ENCODE measurements at places on chromosomes 7 and 10.

GRCh38 chr7:117836-118614, 74.3 kb upstream of the FAM20C start:
- no peak for DNase-seq

DNA sequence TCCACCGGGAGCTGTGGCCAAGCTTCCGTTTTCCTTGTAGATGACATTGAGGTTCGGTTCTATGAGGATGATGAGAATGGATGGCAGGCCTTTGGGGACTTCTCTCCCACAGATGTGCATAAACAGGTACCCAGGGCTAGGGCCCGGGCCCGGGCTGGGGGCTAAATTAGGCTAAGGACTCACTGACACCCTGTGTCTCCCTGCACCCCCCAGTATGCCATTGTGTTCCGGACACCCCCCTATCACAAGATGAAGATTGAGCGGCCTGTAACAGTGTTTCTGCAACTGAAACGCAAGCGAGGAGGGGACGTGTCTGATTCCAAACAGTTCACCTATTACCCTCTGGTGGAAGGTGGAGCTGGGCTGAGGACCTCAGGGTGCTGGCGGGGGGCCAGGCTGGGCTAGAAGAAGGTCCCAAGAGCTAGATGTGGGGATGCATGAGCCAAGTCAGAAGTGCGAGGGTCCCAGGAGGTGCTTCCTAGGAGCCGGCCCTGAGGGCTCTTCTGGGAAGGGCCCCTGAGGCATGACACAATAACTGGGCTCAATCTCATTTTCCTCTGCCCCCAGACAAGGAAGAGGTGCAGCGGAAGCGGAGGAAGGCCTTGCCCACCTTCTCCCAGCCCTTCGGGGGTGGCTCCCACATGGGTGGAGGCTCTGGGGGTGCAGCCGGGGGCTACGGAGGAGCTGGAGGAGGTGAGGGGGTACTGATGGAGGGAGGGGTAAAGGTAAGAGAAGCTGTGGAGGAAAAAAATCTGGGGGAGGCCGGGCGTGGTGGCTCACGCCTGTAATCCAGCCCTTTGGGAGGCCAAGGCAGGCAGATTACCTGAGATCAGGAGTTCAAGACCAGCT, 2.9 kb downstream of the NFKB2 start:
- DNase-seq, result peak; percentile 33

- no peak for DNase-seq
These were observed 37.9 kb upstream of the PSMG3 start for GRCh38 chr7:1607696-1608095.

DNA sequence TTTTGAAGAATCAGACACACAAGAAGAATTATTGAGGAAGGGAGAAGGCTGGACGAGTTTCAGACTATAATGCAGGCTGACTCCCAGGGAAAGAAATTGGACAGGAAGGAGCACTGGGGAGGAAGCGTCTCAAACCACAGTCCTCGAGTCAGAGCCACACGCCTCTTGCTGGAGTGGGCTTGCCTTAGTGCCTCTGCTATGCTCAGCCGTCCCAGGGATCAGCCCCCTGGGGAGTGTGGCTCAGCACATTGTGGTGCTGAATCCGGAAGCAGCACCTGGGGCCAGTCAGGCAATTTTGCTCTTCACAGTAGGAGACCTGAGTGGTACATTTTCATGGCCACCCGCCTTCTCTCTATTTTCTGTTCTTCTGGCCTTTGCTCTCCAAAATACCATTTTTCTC, 67.4 kb upstream of the SLC35G1 start:
- DNase-seq, result no peak

DNA sequence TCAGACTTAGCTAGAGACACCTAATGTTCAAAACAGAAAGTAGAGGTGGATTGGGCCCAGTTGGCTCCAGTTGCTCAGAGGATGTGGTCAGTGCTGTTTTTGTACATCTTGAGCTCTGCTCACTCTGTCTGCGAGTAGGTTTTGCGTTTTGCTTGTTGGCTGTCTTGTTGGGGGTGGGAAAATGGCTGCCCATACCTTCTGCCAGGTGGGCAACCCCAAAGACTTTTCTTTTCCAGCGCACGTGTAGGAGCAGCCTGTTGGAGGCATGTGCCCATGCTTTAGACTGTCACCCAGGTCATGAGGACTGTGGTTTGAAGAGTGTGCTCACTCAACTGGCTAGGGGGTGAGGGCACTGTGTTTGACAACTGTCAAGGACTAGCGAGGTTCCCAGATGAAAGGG, 73.9 kb downstream of the KAT6B start:
- no peak for DNase-seq

DNA sequence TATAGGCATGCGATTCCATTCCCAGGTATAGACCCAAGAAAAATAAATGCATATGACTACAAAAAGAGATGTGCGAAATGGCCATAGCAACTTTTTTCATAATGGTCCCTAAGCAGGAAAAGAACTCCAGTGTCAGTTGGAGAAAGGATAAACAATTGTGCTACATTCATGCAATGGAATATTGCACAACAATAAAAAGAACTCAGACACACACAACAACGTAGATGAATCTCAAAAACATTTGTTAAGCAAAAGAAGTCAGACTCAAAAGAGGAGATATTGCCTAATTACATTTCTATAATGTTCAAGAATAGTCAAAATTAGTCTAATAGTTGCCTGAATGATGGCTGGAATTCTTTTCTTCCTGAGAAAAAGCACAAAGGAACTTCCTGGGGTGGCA, 141.1 kb upstream of the GLI3 start:
- no peak for DNase-seq

DNA sequence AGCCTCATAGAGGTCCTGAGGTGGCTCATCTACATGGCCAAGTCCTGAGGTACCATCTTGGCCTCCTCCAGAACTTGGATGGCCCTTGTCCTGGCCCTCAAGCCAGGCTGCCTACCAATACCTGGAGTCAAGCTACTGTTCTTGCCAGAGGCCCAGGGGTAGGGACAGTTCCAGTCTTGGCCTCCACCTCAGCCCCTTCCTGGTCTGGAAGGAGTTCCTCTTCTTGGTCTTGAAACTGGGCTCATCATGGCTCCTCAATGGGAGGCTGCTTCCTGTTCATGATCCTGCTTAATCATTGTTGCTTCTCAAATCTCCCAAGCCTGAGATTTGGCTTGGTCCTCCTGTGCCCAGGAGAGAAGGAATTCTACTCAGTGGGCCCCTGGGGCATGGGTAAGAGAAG, 3.9 kb downstream of the HPS6 start:
- no peak for DNase-seq

DNA sequence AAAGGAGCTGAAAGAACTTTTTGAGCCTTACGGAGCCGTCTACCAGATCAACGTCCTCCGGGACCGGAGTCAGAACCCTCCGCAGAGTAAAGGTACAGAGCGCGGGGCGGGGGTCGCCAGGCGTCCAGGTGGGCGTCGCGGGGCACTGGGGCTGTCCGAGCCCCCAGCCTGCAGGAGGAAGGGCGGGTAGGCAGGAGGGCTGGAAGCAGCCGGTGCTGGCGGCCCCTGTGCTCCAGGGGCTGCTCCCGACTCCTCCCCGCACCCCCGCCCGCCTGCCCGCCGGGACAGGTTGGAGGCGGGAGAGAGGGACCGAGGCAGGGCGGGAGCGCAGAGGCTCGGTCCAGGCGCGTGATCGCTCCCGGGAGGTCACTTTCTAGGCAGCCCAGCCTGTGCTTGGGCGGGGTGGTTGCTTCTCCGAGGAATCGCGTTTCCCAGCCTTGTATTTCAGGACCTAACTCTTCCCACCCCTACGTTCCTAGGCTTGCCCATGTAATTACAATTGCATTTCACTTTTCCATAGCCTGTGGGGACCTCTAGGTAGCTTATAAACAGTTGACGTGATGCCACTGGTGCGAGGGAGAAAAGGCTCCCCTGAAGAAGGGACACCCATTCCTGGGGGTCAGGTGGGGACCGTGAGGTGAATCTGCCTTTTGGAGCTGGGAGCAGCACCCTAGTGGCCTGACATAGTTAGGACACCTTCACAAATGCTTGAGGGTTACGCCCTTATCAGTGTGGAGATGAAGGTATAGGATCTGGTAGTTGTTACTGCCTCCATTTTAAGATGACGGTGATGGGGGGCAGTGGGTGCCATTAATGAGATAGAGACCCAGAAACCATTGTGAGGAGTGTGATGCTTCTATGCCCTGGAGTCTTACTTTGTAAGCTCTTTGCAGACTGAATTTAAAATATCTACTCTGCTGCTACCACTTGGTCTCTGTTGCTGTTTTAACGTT, 148.2 kb downstream of the CELF2 start:
- DNase-seq, result peak; percentile 55

- no peak for DNase-seq
These were observed 82.4 kb upstream of the LRRTM3 start for GRCh38 chr10:66843396-66843795.

DNA sequence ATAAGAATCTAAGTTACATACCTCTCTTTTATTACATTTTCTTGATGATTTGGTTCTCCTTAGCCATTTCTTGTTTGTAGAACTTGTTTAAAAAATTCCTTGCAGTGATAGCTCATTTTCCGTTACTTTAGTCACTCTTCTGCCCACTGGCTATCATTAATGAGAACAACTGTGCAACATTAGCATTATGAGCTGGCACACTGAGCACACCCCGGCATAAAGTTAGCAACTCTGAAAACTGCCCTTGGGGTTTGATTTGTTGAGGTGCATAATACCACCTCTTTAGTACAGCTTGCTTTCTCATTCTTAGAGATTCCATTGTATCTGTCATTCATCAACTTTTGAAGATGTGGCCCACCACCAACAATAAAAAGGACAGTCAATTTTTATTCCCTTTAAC, 87.6 kb upstream of the ADCY1 start:
- no peak for DNase-seq

- no peak for DNase-seq
These were observed 6.7 kb downstream of the PNLIPRP2 start for GRCh38 chr10:116627386-116627933.

DNA sequence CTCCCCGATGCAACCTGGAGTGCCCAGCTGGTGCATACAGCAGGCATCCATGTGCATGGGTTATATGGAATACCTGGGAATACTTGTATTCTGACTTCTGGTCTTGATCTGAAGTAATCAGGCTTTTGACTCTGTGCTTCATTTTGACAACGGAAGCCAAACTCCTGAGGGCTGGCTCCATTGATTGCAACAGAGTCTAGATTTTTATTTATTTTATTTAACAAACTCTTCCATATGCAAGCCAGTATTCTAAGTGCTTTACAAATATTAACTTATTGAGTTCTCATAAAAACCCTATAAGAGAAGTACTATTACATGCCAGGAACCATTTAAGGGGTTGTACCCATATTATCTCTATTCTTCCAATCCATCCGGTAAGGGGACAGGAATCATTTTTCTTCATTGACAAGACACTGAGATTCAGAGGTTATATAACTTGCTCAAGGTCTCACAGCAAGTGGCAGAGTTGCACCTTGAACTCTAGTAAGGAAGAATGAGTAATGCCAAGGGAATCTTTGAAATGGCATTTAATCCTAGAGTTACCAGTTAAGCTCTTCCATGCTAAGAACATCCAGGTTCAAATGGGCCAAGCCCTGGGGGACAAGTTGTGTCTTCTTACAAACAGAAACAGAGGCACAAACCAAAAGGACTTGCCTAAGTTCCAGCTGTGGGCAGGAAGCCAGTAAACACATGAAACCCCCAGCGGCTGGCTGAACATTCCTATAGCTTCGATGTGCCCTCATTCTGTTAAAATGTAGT, 241.0 kb downstream of the WDR11 start:
- no peak for DNase-seq

DNA sequence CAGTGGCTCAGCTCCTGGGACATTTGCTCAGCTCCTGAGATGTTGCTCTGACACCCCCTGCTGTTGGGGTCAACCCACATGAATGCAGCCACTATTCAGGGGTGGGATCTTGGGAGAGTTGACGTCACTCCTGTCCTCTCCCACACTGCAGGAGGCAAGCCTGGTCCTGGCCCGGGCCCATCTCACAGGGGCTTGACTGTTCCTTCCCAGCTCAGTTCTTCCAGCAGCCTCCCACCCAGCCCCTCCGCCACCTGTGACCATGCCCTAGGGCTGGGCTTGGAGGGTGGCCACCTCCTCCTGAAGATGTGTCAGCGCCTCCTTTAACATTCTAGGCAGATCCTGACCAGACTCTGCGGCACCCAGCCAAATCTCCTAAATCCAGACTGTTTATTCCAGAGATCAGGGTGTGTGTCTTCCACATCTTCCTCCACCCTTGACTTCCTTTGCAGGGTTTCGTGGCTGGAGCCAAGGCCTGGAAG, 19.1 kb upstream of the OPALIN start:
- no peak for DNase-seq

GRCh38 chr10:119211176-119211575, 3.8 kb downstream of the GRK5 start:
- no peak for DNase-seq

- peak; percentile 23 for DNase-seq
These were observed 2.6 kb upstream of the TMEM130 start for GRCh38 chr7:98872328-98872924.

GRCh38 chr7:68213838-68214237, 1217.2 kb downstream of the TYW1 start:
- no peak for DNase-seq

- DNase-seq, result no peak
These were observed 20.2 kb downstream of the CALML3 start for GRCh38 chr10:5545011-5545410.

GRCh38 chr7:107994421-107995030, 8.4 kb downstream of the LAMB1 start:
- no peak for DNase-seq

GRCh38 chr7:94003446-94004023, 620 bp downstream of the BET1 start:
- DNase-seq, result no peak

DNA sequence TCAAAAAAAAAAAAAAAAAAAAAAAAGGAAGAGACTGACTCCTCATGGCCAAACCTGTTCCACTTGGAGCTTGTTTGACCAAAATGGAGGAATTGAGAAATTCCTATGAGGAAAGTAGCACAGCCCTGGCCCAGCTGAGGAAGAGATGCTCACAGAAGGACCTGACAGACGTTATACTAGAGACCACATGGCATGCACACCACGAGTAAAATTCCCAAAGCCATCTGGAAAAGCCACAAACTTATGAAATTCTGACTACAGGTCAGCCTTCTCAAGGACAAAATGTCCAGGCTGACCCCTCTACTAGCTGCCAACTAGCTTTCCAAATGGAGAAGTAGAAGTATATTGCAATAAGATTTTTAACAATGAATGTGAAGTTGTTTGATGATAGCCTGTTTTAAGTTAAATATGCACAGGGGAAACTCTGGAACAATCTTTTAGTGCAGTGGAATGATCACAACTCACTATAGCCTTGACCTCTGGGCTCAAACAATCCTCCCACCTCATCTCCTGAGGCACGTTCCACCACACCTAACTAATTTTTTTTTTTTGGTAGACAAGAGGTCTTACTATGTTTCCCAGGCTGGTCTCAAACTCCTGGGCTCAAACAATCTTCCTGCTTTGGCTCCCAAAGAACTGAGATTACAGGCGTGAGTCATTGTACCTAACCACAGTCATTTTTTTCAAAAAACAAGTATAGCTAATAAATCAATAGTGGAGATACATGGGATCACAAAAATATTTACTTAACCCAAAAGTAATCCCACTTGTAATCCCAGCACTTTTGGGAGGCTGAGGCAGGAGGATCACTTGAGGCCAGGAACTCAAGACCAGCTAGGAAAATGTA, 75.7 kb downstream of the AKR1D1 start:
- no peak for DNase-seq

DNA sequence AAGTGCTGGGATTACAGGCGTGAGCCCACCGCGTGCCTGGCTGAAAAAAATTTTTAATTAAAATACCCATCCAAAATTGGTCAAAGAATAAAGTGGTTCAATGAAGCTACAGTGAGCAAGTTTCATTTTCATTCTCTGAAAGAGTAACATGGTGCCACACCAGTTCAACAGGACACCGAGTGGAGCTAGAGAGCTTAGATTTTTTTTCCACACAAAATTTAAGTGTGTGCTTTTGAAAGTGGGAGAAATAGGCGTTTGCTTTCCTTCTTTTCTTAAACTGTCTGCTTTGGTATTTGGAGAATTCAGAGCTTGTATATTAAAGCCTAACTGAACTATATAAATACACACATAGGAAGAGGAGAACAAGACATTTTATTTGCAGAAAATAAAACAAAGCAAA, 43.4 kb downstream of the BPGM start:
- no peak for DNase-seq
